Fibroblast of villous mesenchyme (primary cell): ENCODE measurements at places on chromosomes 4 and X. TPM values are rescaled to one million over a fixed set of nuclear protein-coding genes. Genes with fewer than 3 reads are reported as not detected.

TNIP3 gene
- total RNA-seq, result 0.32 and 0.43 TPM in 2 replicates

- no peak for DNase-seq
These were observed 24.8 kb upstream of the ACSL1 start for GRCh38 chr4:184850431-184851199.

GRCh38 chr4:144902614-144903013, 195.4 kb downstream of the ANAPC10 start:
- DNase-seq, result no peak

- DNase-seq, result no peak
These were observed 127.3 kb upstream of the CPEB2 start for GRCh38 chr4:14874990-14875389.

DNA sequence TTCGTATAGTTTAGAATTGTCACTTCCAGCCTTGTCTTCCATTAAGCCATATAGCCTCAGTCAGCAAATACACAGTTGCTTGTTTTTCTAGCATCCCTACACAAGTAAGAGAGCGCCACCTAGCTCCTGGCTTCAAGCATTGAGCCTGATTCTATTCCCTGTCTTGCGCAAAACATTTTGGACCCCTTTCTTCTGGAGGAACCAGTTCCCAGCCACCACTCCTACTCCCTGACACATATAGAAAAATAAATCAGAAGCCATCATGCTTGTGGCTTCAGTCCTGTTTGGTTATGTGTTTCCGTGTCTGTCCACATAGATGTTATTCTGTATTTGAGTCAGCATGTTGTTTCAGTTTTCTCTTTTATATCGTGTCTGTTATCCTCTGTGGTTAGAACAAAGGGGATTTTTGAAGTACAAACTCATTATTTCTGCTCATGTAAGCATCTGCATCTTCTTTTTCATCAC, 59.9 kb downstream of the GK start:
- DNase-seq, result peak; percentile 74

DNA sequence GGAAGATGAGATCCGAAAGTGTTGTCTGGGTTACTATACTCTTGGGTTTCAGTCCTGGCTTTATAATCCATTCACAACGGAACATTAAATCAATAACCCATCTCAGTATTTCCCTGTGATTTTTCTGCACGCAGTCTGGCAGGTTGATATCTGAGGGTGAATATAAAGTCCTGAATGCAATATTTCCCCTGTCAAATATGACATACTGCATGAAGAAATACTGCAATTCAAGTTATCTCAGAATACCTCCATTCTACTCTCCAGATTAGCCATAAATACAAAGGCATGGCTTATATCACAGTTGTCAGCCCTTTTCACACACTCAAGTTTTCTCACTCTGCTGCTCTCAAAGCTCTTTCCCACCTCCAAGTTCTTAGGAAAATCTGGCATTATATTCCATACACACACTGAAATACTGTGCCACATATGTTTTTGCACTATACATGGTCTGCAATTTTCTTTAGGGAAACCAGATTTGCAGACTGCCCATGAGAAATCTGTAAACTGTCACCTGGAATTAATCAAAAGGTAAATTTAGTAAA, 64.7 kb downstream of the WDFY3 start:
- no peak for DNase-seq

L1CAM gene
- 16.4 and 54.4 TPM in 2 replicates for total RNA-seq

DNA sequence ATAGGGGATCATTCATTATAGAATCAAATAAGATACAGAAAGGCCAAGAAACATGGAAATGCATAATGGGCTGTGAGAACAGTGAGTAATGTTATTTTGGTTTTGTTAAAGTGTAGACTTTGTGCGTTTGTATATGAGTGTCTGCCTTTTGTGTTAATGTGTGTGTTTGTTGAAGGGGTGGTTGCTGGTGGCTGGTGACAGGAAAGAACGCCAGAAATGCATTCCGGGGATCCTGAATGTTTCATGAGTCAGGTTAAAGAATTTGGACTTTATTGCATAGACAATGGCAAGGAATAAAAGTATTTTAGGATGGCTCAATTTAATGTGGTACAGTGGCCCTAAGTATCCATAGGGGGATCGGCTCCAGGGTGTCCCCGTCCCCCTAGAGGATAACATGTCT, 1228.9 kb downstream of the PCDH7 start:
- no peak for DNase-seq
